ENCODE measurements at places on chromosomes 2 and 18. TPM values are rescaled to one million over a fixed set of nuclear protein-coding genes. Genes with fewer than 3 reads are reported as not detected.

Gene OTOF
- total RNA-seq = not detected

Gene FOXD4L1
- 0.18 TPM for total RNA-seq

Gene MYO7B
- total RNA-seq = not detected

Gene DNAJC27
- total RNA-seq = 7.3 TPM

Gene RUFY4
- total RNA-seq = not detected

Gene FAM110C
- total RNA-seq = not detected

Gene LRRC30
- total RNA-seq = not detected

Gene POTEI
- not detected for total RNA-seq

Gene PCARE
- total RNA-seq = not detected

Gene GATA6
- 1.9 TPM for total RNA-seq

Gene CEBPZOS
- not detected for total RNA-seq

Gene SEMA4F
- total RNA-seq = 12.1 TPM

Gene DYNAP
- total RNA-seq = not detected

Gene RPIA
- total RNA-seq = 16.7 TPM

Gene CABLES1
- 50.9 TPM for total RNA-seq

Gene REG3A
- not detected for total RNA-seq

Data from osteocyte (in vitro differentiated cells).